ENCODE measurements at places on chromosomes 7 and 10. TPM values are rescaled to one million over a fixed set of nuclear protein-coding genes. Genes with fewer than 3 reads are reported as not detected.
A peak's percentile ranks its signal among the peaks of the same experiment; 100 is the strongest.

Gene GLCCI1
- 44.3 TPM for total RNA-seq

Gene CPED1
- total RNA-seq, result 0.11 TPM

Gene KLLN
- total RNA-seq, result 0.78 TPM

GRCh38 chr10:35637462-35637861 is 4.6 kb downstream of the FZD8 start:
- peak; percentile 79 for DNase-seq

Gene ZNF22
- 24.4 TPM for total RNA-seq

Gene FBXO24
- 1.3 TPM for total RNA-seq

Gene SEMA3E
- 294 TPM for total RNA-seq

DNA sequence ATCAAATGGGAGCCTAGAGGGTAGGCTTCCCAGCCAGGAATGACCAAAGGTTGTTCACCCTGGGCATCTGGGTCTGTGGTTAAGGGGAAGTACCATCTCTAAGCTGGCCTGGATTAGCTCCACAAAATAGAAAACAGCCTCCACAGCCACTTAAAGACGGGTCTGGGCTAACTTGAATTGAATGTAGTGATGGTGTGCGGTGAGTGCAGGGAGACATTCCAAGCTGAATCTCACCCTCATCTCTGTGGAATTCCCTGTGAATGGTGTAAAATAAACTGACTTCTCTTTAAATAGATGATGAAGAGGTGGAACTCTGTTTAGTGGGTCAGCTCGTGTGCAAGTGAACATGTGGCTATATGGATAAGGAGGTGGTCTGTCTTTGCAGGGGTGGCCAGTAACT is 251.0 kb downstream of the DYNC1I1 start:
- no peak for DNase-seq

Gene DOCK4
- 8.3 TPM for total RNA-seq

DNA sequence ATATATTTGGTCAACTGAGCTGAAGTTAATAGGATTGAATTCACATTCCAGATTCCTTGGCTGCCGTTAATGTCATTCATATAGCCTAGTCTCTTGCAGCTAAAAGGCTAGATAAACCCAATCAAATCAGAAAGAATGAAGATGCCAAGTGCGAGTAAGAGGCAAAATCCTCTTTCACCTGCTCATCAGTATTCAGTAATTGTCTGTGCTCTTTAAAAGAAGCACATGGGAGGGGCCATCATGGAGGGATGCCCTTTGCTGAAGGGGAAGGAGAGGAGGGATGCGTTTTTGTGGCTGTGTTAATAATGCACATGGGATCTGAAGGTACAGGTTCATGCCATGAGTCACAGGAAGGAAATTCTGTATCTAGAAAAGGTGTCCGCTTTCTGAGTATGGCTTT is 232.2 kb downstream of the TMEM178B start:
- no peak for DNase-seq

GRCh38 chr7:13108061-13108460 is 420.6 kb downstream of the ARL4A start:
- no peak for DNase-seq

- DNase-seq, result no peak
Observed at GRCh38 chr10:101453791-101454718, 100.1 kb downstream of the BTRC start.

GRCh38 chr10:3424111-3424851 is 251.7 kb upstream of the PITRM1 start:
- DNase-seq, result peak; percentile 74

DNA sequence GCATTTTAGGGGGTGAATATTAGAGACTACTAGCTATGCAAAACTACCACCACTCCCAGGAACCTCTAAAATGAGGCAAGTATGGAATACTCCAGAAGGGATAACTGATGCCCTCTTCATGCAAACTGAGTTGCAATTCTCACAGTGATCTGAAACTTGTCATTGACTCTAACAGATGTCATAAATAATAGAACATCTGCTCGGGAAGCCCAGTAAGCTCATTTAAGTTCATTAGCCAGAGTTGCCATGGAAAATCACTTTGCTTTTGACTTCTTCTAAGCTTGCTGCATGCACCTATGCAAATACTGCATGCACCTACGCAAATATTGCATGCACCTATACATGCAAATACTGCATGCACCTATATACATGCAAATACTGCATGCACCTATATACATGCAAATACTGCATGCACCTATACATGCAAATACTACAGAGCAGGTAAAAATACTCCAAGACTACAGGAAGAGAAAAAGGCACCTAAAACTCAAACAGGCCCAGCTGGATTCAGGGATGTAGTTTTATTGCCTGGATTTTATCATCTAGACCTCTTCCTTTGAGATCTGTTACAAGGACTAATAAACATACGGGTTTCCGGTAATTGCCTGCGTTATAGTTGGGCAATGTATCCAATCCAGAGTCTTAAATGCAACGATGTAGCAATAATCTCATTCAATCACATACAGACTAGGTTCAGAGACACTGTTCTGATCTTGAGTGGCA is 1061.1 kb upstream of the AUTS2 start:
- DNase-seq, result no peak

Gene MRLN
- total RNA-seq, result not detected

DNA sequence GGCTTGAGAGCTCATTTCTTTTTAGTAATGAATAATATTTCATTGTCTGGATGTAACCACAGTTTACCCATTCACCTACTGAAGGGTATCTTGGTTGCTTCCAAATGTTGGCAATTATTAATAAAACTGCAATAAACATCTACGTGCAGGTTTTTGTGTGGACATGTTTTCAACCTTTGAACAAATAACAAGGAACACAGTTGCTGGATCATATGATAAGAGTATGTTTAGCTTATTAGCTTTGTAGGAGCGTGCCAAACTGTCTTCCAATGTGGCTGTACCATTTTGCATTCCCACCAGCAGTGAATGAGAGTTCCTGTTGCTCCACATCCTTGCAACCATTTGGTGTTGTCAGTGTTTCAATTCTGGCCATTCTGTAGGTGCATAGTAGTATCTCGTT is 49.0 kb downstream of the CSGALNACT2 start:
- no peak for DNase-seq

Gene AKR1C8
- not detected for total RNA-seq

DNA sequence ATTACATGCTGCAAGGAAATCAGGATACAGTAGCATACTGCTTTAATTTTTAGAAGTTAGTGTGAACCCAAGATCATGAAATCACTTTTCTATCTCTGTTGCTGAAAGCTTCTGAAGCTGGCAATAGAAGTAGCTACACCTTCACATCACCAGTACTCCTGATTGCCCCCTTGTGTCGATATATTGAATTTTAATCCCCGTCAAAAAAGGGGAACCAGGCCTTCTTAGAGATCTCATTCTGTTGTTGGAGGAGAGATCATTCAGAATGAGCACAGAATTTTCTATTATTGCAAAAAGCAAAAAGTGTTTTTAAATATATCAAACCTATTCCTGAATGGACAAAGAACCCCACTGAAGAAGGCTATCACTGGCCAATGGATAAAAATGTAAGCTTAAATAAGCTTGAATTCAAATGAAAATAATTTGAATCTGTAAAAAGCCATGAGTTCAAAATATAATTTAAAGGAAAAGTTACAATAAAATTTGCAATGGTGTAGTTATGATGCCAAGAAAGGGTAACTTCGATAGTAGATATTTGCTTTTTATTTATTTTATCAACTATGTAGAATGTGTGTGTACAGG is 39.7 kb upstream of the TEX47 start:
- DNase-seq, result no peak

DNA sequence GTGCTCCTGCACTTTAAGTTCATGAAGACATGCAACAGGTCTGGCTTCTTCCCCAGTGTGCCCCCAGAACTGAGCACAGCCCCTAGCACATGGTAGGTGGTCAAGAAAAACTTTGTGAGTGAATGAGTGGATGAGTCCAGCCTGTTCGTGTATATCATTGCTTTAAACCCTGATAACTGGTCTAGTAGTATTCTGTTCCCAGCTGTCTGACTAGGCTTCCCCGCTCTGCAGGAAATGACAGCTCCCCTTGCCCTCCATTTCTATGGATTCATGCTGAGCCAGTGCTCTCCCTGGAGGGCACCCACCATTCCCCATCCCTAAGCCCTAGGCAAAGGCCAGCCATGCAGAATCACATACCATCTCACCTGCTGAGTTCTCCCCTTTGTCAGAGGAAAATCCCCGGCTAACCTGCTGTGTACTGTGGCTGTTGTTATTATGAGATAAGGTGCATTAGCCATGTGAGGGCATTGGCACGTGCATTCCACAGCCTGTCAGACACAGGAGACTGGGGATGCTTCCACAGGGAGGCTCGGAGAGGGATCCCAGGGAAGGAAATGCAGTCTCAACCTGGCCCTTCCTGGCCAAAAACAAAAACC is 698.9 kb downstream of the GRID1 start:
- peak; percentile 87 for DNase-seq

DNA sequence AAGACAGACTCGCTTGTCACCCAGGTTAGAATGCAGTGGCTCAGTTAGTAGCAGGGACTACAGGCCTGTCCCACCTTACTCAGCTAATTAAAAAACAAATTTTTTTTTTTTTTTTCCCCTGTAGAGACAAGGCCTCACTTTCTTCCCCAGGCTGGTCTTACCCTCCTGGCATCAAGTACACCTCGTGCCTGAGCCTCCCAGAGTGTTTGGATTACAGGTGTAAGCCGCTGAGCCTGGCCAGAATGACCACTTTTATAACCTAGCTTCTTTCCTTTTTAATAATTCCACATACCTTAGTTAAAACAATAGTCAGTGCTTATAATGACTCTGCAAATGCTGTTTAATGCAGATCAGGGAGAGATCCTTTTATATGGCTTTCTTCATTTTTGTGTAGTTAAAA is 31.3 kb downstream of the RSBN1L start:
- no peak for DNase-seq

- DNase-seq, result peak; percentile 21
Observed at GRCh38 chr7:45647967-45648670, 74.0 kb downstream of the ADCY1 start.

Gene USP6NL
- total RNA-seq, result 18.8 TPM

- DNase-seq, result peak; percentile 17
Observed at GRCh38 chr10:86373251-86373650, 6.7 kb upstream of the GRID1 start.

DNA sequence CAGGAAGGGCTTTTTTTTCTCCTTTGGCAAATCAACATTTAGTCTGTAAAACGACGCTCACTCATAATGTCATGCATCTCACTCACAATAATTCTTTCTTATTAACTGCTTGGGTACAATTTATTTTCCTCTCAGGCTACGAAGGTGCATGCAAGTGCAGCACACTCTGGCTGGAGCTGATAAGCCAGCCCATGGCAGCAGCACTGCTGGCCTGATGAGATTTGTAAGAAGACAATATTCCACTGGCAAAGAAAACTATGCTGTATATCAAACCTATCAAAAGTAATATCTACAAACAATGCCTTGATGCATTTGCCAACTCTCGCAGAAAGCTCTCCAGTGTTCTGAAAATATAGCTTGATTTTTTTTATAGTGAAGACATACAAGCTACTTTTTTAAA is 170.0 kb upstream of the PHF14 start:
- DNase-seq, result no peak

Gene TMEM72
- not detected for total RNA-seq

DNA sequence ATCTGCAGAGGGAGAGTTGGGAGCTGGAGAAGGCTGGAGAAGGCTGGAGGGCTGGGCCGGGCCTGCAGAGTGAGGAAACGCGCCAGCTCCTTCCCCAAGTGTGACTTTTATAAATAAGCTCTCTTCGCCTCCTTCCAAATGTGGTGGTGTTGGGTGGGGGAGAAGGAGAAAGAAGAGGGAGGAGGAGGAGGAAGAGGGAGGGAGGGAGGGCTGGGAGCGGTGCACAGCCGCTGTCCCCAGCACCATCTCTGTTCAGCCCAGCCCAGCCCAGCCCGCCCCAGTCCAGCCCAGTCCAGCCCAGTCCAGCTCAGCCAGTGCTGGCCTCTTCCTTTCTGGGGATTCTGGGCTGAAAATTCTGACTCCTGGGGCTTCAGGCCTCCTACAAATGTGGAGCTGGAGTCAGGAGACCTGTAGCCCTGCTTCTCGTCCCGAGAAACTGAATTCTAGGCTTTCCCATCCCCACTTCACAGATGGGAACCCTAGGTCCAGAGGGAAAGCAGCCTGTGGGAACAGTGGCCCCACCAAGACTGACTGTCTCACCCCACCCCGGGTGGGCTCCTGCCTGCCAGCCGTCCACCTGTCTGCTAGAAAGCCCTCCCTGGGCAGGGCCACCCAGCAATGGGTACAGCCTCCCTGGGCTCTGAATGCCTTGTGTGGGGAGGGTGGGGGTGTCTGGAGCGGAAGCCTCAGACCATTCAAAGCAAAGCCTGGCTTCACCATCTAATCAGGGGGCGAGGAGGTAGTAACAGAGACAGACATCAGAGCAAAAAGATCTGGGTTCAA is 2.3 kb downstream of the STX1A start:
- no peak for DNase-seq

Gene HMX3
- not detected for total RNA-seq

Gene AHR
- total RNA-seq, result 5.6 TPM

DNA sequence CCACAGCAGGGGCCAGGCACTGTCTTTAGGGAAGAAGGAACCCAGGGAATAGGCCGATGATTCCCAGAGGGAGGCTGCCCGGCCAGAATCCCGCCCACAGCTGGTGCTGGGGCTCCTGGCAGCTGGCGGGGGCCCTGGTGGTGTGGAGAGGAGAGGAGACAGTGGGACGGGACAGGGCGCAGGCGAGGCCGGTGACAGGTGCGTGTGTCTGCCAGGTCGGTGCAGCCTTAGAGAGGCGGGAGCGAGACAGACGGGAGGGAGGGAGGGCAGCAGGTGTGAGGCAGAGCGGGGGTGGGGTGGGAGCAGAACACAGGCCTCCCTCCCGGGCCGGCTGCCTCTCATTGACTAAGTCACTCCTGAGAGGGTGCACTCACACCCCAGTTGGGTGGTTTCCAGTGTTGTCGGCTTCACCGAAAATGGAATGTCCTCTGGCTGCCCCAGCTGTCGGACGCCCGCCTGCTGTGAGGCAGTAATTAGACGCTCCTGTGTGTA is 55.2 kb downstream of the ELFN1 start:
- DNase-seq, result peak; percentile 76

Gene GPR146
- 0.66 TPM for total RNA-seq

Gene SUN3
- total RNA-seq, result not detected

GRCh38 chr10:130959752-130960195 is 351.7 kb downstream of the TCERG1L start:
- peak; percentile 4 for DNase-seq

- no peak for DNase-seq
Observed at GRCh38 chr7:98305951-98306535, 24.6 kb downstream of the BRI3 start.
